ENCODE measurements at places on chromosomes 3 and 15. TPM values are rescaled to one million over a fixed set of nuclear protein-coding genes. Genes with fewer than 3 reads are reported as not detected.

The RBP2 gene
- not detected for total RNA-seq

The TLR9 gene
- not detected for total RNA-seq

The LCTL gene
- total RNA-seq: 1.8 TPM

The SAMMSON gene
- 0.12 TPM for total RNA-seq

The ZNF197 gene
- total RNA-seq: 11.5 TPM

The DISP2 gene
- total RNA-seq: 0.19 TPM

The THPO gene
- 0.43 TPM for total RNA-seq

The USP50 gene
- not detected for total RNA-seq

The PLCL2 gene
- total RNA-seq: 3.3 TPM

The IP6K1 gene
- total RNA-seq: 26.6 TPM

The LIPC gene
- total RNA-seq: not detected

The SLC22A13 gene
- total RNA-seq: not detected

The CD96 gene
- total RNA-seq: not detected

The STRIT1 gene
- not detected for total RNA-seq

The CDC25A gene
- 21.1 TPM for total RNA-seq

The WDR93 gene
- total RNA-seq: not detected

The DUOXA2 gene
- total RNA-seq: not detected
